ENCODE measurements at places on chromosomes 1 and 21.

- no peak for DNase-seq
Observed at GRCh38 chr1:117632269-117633067, 26.6 kb downstream of the TENT5C start.

DNA sequence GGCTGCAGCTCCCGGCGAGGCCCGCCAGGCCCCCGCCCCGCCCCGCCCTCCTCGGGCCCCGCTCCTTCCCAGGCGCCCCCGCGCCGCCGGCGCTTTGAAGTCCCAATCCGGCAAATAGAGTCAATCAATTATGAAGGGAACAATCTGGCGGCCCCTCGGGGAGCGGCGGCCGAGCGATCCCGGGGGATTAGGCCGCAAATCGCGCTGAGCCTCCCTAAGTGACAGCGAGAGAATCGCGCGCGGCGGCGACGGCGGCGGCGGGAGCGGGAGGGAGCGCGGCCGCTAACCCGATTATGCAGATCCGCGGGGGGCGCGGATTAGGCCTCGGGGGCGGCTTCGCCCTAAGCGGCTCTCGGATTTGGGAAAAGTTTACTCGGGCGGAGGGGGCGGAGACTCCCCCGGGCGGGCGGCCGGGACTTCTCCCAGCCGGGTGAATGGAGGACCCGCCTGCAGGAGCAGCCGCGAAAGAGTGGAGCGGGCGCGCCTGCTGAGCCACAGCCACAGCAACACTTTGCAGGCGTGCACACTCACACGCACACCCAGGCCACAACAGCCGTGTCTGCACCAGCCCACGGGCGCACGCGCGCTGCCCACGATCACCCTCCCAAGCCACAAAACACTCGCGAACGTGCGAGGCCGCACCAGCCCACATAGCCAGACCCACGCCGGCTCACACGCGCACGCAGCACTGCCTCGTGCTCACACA, 23.0 kb upstream of the DMBX1 start:
- no peak for DNase-seq

DNA sequence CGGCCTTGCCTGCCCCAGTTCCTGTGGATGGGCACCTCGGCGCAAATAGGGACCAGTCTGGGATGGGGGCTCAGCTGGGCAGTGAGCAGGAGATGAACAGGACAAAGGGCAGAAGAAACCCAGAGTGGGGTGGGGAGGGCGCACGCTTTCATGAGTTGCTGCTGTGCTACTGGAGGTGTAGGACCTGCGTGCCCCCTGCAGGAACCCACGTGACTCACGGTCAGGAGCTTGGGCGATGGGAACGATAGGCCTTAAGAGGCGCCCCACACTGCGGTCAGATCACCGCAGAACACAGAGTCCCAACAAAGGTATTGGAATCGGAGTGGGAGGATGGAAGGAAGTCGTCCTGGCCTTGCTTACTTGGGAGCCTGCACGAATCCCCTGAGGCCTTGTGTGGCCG, 17.2 kb downstream of the PRDM15 start:
- DNase-seq, result no peak

DNA sequence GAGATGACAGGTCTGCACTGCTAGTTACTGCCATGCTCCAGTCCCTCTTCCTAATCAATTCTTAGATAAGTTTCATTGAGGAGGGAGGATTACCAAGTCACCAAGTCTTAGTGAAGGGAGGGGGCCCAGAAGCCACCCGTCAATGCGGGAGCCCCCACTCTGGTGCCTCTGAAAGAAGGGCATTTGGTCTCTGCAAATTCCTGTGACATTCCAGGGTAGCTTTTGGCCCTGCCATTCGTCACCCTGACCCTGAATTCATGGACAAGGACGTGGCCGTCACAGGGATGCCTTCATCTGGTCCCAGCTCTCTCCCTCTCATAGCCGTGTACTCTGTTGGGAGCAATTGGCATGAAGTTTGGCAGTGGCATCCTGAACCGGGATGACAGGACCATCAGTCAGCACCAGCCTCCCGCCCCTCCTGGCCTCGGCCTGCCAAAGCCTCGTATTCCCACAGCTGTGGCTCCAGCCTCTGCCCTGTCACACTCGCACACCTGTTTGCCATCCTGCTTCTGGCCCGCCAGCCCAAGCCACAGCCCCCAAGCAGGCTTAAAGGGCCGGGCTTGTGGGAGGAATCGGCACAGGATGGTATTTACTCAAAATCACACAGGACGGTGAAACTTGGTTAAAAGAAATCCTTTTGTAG, 150.7 kb downstream of the CLIC6 start:
- DNase-seq, result no peak

DNA sequence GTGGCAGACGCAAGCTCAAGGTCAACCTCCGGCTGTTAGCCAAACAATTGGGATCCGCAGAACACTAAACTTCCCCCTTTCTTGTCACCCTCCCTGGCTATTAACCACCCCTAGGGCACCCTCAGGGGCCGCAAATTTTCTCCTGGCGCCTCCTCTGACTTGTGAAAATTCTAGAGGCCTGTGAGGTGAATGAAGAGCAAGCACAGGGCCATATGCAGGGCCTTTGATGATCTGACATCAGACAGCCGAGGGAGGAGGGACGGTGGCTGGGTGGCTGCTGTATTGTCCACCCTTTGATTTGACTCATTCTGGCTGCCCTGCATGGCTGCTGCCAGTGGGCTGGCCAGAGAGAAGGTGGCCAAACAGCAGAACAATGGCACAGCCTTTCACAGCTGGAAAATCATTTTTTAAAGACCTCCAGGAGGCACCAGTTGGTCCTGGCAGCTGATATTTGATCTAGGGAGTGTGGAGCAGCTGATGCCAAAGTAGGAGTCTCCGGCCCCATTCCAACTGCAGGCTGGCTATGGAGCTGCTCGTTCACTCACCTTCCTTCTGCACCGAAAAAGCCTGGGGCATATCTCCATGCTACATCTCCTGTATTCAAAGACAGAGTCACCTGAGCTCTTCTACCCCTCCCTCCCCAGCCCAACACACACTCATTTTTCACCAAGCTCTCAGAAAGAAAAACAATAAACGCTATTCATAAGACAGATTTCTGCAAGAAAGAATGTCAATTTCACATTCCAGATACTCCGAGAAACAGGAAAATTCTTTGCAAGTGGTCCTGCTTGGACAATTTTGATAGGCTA, 44.9 kb upstream of the BARHL2 start:
- DNase-seq, result no peak

GRCh38 chr1:106523497-106523896, 533.0 kb upstream of the PRMT6 start:
- DNase-seq, result no peak

GRCh38 chr1:84286071-84286470, 15.4 kb upstream of the SAMD13 start:
- DNase-seq, result no peak

DNA sequence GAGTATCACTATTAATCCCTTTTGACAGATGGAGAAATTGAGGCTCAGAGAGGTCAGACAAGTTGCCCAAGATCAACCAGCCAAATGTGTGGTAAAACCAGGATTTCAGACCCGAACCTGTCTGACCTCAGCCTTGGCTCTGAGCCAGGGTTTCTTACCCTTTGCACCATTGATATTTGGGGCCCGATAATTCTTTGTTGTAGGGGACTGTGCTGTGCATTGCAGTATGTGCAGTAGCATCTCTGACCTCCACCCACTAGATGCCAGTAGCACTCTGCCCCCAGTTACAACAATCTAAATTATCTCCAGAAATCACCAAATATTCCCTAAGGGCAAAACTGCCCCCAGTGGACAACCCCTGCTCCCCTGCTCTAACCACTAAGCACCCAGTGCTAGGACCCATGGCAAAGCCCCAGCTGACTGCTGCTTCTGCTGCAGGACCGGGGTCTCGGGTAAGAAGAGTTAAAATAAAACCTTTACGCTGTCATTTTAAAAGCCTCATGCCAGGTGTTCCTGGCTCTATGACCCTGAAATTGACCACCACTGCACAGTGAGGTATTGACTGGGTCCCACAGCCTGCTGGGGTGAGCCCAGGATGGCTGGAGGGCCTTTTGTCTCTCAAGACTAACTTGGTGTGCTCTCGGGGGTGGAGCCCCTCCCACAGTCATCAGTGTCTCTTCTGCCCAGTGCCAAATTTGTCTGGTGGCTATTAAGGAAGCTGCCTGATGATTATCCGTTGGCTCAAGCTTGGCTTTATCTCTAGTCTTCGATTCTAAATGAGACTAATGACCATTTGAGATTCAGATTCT, 5.6 kb upstream of the MAN1C1 start:
- no peak for DNase-seq

- DNase-seq, result no peak
Observed at GRCh38 chr1:210259561-210259960, 27.0 kb downstream of the SERTAD4 start.

DNA sequence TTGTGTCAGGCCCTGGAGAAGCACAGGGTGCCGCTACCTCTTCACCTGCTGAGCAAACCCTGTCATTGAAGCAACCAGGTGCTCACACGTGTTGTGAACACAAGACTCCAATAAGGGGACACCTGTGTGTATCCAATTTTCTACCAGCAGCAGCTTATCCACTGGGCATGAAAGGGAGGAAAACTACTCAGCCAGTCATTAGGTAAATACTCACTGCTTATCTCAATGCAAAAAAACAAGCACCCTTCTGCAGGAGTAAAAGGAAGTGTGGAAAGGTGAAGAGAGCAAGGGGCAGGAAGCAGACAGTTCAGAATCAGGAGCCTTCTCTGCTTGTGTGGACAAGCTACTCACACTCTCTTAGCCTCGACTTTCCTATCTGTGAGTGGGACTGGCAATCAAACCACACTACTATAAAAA, 148.9 kb downstream of the ETS2 start:
- DNase-seq, result no peak

- DNase-seq, result no peak
Observed at GRCh38 chr1:54361342-54361741, 44.9 kb downstream of the SSBP3 start.

DNA sequence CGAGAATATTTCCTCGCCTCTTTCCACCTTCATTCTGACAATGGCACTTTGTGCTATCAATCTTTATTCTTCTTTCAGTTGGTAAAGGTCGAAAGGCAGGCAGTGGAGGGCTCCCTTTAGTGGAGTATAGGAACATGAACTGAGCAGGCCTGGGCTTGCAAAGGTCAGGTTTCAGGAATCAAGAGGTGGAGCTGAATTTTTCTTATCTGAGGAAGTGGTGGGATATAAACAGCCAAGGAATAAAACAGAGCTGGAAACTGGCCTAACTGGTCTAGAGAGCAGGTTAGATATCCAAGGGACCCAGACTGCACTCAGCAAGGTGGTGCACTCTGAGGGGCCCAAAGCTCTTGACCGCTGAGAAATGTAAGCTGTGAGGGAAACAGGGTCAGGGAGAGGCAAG, 99.1 kb downstream of the PLA2G4A start:
- no peak for DNase-seq

GRCh38 chr1:17308593-17308992, 596 bp downstream of the PADI4 start:
- DNase-seq, result no peak

GRCh38 chr1:85582687-85583591, 2.4 kb downstream of the CCN1 start:
- DNase-seq, result no peak

DNA sequence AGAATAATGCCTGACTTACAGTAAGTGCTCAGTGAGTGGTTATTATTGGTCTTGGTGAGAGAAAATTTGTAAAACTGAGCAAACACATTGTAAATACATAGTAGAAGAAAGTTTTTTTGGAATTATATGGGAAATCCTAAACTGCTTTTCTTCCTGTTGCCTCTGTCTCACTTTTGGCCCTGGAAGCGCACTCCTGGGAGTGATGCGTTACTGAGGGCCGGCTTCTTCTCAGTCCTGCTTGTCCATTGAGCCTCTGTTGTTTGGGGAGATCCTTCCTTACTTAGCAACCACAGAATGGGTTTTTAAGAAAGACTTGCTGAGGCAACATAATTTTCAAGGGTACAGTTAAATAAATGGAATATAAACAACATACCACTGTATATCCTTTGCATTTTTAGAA, 166.0 kb downstream of the EDEM3 start:
- DNase-seq, result no peak

GRCh38 chr1:203593723-203594122, 32.9 kb upstream of the ATP2B4 start:
- no peak for DNase-seq

- DNase-seq, result no peak
Observed at GRCh38 chr1:245045087-245045881, 109.5 kb upstream of the KIF26B start.

- no peak for DNase-seq
Observed at GRCh38 chr1:45864167-45865106, 61.0 kb downstream of the MAST2 start.

DNA sequence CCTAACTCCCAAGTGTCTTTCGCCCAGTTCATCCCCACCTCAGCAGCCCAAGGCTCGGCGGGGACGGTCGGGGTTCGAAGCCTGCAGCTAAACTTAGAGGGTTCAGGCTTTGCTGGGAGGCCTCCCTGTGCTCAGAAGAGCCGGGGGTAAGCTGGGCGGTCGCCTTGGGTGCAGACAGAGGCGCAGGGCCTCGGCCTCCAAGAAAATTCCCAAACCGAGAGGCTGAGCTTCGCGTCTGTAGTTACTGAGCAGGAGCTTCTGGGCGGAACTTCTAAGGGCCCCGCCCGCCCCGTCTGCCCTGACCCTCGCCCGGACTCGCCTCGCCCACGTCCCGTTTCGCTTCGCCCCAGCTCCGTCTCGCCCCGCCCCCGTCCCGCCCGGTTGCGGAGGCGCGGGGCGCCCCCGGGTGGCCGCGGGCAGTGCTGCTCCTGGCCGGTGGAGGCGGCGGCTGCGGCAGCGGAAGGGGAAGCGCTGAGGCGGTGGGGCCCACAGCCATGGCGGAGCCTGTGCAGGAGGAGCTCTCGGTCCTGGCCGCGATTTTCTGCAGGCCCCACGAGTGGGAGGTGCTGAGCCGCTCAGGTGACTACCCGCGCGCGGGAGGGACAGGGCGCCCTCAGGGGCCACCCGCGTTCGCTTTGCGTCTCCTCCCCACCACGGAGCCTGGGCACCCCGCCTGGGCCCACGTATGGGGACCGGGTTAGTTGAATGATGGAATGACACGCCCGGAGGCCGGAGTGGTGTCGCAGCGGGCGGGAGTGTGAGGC, at the start of gene RWDD3:
Gene RWDD3, plus strand, starts transcription at position 474 of the 764 bp plus-strand sequence. Its CDS starts 21 bp downstream, at position 495.
- DNase-seq, result peak; percentile 58

- DNase-seq, result no peak
Observed at GRCh38 chr1:172616636-172617035, 42.3 kb upstream of the FASLG start.

GRCh38 chr1:23369335-23370013, at the start of gene ZNF436:
TSS of gene ZNF436 (minus strand) at chr1:23369836. CDS start at chr1:23368005, 1,831 bp downstream.
- no peak for DNase-seq

GRCh38 chr1:104463126-104463697, 713.5 kb downstream of the AMY1C start:
- DNase-seq, result no peak

Measured in esophagus squamous epithelium (tissue), 5 donors.